ENCODE measurements at places on chromosomes 7 and 10. TPM values are rescaled to one million over a fixed set of nuclear protein-coding genes. Genes with fewer than 3 reads are reported as not detected.

The ARHGAP21 gene
- total RNA-seq = 20.8 TPM

The HOXA9 gene
- not detected for total RNA-seq

The IQUB gene
- total RNA-seq = 0.11 TPM

The CYP2C8 gene
- total RNA-seq = 1.0 TPM

The UCN3 gene
- not detected for total RNA-seq

The GPR15LG gene
- total RNA-seq = not detected

The NUTM2D gene
- total RNA-seq = 1.9 TPM

The PDZD8 gene
- 13.7 TPM for total RNA-seq

The PRSS2 gene
- not detected for total RNA-seq

The RAMP3 gene
- total RNA-seq = not detected

The PDIA4 gene
- total RNA-seq = 59.4 TPM

The DLX5 gene
- not detected for total RNA-seq

The SPDYE1 gene
- not detected for total RNA-seq

The GRM3 gene
- not detected for total RNA-seq
